ENCODE measurements at places on chromosomes 3 and 15. TPM values are rescaled to one million over a fixed set of nuclear protein-coding genes. Genes with fewer than 3 reads are reported as not detected.

Gene IL17RB
- total RNA-seq = not detected

Gene TMEM266
- 0.38 TPM for total RNA-seq

Gene RTP3
- total RNA-seq = not detected

DNA sequence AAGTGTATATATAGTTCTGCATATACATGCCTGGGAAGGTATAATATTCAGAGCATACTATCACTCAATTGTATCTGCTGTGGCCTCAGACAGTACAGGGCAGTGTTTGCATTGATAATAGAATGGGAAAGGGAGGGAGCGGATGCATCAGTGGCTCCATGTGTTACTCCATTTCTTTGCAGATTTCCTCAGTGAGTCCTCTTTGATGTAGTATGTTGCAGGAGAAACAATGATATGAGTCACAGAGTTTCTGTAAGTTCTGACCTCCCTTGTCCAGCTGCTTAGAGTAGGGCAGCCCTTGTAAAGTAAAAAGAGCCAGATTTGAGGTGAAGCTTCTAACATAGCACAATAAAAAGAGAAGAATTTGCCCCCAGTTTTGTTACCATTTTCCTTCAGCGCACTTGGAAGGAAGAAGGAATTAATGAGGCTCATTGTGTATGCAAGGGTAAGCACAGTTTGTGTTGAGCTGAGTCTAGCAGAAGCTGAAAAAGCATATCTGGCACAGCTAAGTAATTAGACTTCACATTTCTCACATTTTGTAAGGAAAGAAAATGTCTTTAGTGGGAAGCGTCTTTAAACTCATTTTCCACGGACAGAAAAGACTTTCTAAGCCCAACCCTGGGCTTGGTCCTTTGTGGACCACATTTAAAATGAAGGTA is 555.8 kb upstream of the IL12A start:
- H3K36me3 ChIP-seq = no peaks in the 10 kb centered on the region
- H3K27me3 ChIP-seq = no peaks in the 10 kb centered on the region
- no peak overlapping the region for H3K27ac ChIP-seq
- peak; percentile 45 for DNase-seq
- H3K4me1 ChIP-seq = no peaks in the 10 kb centered on the region

DNA sequence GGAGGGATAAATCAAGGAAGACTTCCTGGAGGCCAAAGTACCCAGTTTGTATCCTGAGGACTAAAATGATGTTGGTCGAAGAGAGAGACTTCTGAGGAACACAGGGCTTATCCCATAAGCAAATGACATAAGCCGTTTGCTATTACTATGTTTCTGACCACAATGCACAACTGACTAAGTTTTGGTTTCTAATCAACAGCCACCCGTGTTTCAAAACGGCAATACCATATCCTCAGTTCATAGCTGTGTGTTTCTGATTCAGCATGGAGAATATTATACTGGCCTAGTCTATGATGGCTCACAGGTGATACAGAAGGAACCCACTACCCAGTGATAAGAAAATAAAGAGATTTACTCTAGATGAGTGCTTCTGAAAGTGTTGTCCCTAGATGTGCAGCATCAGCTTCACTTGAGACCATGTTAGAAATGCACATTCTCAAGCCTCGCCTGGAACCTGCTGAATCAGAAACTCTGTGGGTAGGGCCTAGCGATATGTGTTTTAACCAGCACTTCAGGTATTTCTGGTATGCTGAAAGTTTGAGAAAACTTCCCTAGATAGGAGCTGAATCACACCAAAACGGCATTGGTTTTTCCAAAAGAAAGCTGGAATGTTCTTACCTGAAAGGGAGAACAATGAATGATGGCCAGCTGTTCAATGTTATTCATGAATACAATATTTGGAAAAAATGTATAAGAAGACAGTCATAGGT is 639.7 kb upstream of the NR2F2 start:
- no peaks in the 10 kb centered on the region for H3K27me3 ChIP-seq
- peaks cover 9% of the 10 kb centered on the region for H3K4me1 ChIP-seq
- no peaks in the 10 kb centered on the region for H3K36me3 ChIP-seq
- DNase-seq = no peak
- H3K27ac ChIP-seq = no peak overlapping the region

DNA sequence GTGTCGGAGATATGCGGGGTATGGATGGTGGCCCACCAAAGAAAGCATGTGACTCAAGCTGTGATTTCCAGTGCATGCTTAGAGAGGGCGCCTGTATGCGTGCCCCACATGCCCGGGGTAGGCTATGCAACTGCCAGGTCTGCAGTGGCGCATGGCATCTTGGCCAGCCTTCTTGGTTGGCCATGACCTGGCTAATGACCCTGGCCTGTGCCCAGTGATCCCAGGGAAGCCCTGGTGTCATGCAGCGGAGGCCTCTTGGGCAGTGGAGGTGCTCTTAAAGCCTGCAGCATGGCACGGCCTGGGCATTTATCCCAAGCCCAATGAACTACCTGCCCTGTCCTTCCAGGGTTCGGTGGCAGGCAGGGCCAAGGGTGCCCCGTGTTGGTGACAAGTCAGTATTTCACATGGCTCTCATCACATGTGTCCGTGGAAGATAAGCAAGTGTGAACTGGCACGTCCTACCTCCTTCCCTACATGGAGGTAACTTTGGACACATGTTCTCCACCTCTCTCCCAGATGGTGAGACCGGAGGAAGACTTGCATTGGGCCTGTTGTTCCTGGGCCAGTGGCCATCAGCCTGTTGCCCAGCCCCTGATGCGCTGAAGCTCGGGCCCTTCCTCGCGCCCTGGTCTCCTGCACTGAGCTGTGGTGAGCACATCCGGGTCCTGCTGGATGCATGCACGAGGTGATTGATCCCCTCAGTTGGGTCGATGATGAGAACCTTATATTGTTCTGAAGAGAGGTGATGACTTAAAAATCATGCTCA is 192.0 kb downstream of the UBE3A start:
- no peaks in the 10 kb centered on the region for H3K4me1 ChIP-seq
- no peak overlapping the region for H3K4me3 ChIP-seq

GRCh38 chr3:14358426-14359211 is 43.8 kb upstream of the SLC6A6 start:
- H3K4me1 ChIP-seq = no peaks in the 10 kb centered on the region
- peak overlapping the region; percentile 43 for H3K4me3 ChIP-seq
- H3K36me3 ChIP-seq = no peaks in the 10 kb centered on the region
- H3K27ac ChIP-seq = no peak overlapping the region
- peak; percentile 58 for DNase-seq

DNA sequence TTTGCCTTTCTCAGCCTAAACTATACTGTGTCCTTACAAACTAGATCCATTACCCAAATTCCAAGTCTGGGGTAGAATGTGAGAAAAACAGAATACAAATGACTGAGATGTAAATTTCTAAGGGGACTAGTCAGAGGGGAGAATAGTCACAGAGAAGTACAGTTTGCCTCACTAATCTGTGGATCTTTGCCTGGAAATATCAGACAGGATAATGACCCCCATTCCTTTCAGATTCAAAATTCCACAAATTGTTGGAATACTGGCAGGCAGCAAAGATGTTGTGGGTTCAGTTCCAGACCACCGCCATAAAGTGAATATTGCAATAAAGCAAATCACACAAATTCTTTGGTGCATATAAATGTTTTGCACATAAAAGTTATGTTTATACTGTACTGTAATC is 762.8 kb upstream of the NR2F2 start:
- no peaks in the 10 kb centered on the region for H3K36me3 ChIP-seq
- H3K4me3 ChIP-seq = no peak overlapping the region
- DNase-seq = peak; percentile 15
- H3K4me1 ChIP-seq = peaks cover 12% of the 10 kb centered on the region
- H3K27me3 ChIP-seq = no peaks in the 10 kb centered on the region

DNA sequence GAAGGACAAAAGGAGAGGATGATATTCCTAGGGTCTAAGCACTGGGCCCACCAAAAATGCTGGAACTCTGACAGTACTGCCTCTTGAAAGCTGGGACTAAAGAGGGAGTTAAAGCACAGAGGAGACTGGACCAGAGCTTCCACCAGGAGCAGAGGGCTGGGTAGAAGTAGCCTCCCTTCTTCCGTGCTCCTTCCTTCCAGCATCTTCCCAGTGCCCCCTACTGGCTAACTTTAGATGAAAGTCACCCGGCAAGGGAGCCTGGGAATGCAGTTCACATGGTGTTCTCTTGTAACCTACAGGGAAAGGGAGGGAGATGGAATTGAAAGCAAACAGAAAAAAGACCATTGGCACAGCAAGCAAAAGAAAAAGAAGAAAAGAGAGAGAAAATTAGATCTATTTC is 106.1 kb upstream of the COL8A1 start:
- H3K27ac ChIP-seq = no peak overlapping the region
- H3K4me3 ChIP-seq = no peak overlapping the region
- H3K4me1 ChIP-seq = peaks cover 28% of the 10 kb centered on the region

GRCh38 chr3:11238060-11238459 is 34.1 kb upstream of the ATG7 start:
- no peaks in the 10 kb centered on the region for H3K27me3 ChIP-seq
- H3K27ac ChIP-seq = peak overlapping the region; percentile 88
- peak; percentile 91 for DNase-seq
- peak overlapping the region; percentile 52 for H3K4me3 ChIP-seq

DNA sequence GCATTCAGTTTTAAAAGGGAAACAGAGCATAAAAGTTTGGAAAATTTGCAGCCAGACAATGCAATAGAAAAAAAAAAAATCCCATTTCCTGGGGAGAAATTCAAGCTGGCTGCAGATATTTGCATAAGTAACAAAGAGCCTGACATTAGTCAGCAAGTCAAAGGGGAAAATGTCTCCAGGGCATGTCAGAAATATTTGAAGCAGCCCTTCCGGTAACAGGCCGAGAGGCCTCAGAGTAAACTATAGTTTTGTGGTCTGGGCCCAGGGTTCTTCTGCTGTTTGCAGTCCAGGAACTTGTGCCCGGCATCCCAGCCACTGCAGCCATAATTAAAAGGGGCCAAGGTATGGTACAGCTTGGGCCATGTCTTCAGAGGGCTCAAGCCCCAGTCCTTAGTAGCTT is 411.6 kb upstream of the BCHE start:
- no peaks in the 10 kb centered on the region for H3K27me3 ChIP-seq
- no peak overlapping the region for H3K4me3 ChIP-seq
- H3K36me3 ChIP-seq = no peaks in the 10 kb centered on the region
- DNase-seq = no peak
- H3K4me1 ChIP-seq = no peaks in the 10 kb centered on the region

GRCh38 chr3:42680806-42681205 is 4.5 kb upstream of the KLHL40 start:
- H3K36me3 ChIP-seq = no peaks in the 10 kb centered on the region
- H3K4me3 ChIP-seq = no peak overlapping the region
- no peaks in the 10 kb centered on the region for H3K27me3 ChIP-seq
- no peak overlapping the region for H3K27ac ChIP-seq
- peaks cover 32% of the 10 kb centered on the region for H3K4me1 ChIP-seq

Measured in GM23248 (cell line).